ENCODE measurements at places on chromosomes 13 and 19. TPM values are rescaled to one million over a fixed set of nuclear protein-coding genes. Genes with fewer than 3 reads are reported as not detected.

GRCh38 chr13:112603641-112604225 lies 15.8 kb upstream of the TUBGCP3 start:
- H3K4me1 ChIP-seq, result peaks cover 5% of the 10 kb centered on the region
- H3K36me3 ChIP-seq, result no peaks in the 10 kb centered on the region
- no peak for DNase-seq
- no peak overlapping the region for H3K4me3 ChIP-seq
- no peak overlapping the region for H3K27ac ChIP-seq

GRCh38 chr13:27704681-27705080 lies 83.0 kb downstream of the POLR1D start:
- no peaks in the 10 kb centered on the region for H3K27me3 ChIP-seq
- no peaks in the 10 kb centered on the region for H3K36me3 ChIP-seq
- no peak overlapping the region for H3K4me3 ChIP-seq
- H3K27ac ChIP-seq, result no peak overlapping the region

GRCh38 chr13:101399365-101399764 lies 16.9 kb downstream of the NALCN start:
- H3K27ac ChIP-seq, result no peak overlapping the region
- no peaks in the 10 kb centered on the region for H3K4me1 ChIP-seq
- no peaks in the 10 kb centered on the region for H3K36me3 ChIP-seq
- no peak for DNase-seq
- H3K4me3 ChIP-seq, result no peak overlapping the region

- no peak for DNase-seq
- H3K4me1 ChIP-seq, result no peaks in the 10 kb centered on the region
- H3K27me3 ChIP-seq, result no peaks in the 10 kb centered on the region
- H3K4me3 ChIP-seq, result no peak overlapping the region
Measured at GRCh38 chr13:26663791-26664190, 96.8 kb downstream of the GPR12 start.

- no peaks in the 10 kb centered on the region for H3K4me1 ChIP-seq
- no peak overlapping the region for H3K4me3 ChIP-seq
- no peaks in the 10 kb centered on the region for H3K27me3 ChIP-seq
- no peak for DNase-seq
- no peak overlapping the region for H3K27ac ChIP-seq
Measured at GRCh38 chr19:56321989-56322440, 7.4 kb upstream of the ZSCAN5A start.

Gene SMARCA4
- total RNA-seq, result 66.7 TPM
